ENCODE measurements at places on chromosomes 16 and 17. TPM values are rescaled to one million over a fixed set of nuclear protein-coding genes. Genes with fewer than 3 reads are reported as not detected.

The EVI2A gene
- 33.0 TPM for total RNA-seq

The KRTAP3-1 gene
- total RNA-seq, result not detected

The IRX6 gene
- not detected for total RNA-seq

DNA sequence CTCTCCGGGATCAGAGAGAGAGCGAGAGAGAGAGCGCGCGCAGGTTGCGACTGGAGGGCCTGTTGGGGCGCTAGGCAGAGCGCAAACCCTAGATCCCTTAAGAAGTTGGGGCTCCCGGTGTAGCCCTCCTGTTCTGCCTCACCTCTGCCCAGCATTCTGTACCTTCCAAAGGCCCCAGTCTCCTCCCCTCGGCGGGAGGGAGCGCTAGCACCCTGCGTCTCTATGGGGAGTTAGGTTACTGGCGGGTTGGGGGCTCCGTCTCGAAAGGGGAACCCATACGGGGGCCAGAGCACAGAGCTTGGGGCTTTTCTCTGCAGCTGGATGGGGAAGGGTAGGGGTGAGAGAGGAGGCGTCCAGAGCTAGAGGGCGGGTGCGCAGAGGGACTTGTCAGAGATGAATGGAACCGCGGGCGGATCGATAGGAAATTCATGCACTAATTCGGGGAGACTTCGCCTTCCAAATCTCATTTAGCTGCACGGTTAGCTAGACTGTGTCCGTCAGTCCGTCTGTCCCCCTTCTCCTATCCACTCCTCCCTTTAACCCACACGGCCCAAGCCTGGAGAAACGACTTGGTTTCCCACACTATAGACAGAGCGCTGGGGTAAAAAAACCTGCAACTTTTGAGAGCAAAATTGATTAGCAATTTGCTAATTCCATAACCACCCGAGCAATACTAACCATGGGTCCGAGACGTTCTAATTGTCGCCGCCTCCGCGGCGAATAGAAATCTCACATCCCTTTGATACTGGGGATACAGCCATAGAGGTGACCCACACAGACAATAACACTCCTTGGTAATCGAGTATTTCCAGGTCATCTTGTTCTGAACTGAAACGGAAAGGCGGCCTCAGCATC lies 693 bp upstream of the HOXB4 start:
- H3K4me1 ChIP-seq, result peaks cover 51% of the 10 kb centered on the region
- no peak for DNase-seq
- peak overlapping the region; percentile 51 for H3K27ac ChIP-seq
- H3K27me3 ChIP-seq, result peaks cover 35% of the 10 kb centered on the region

GRCh38 chr16:80938004-80938878 lies 68.4 kb downstream of the CMC2 start:
- H3K4me3 ChIP-seq, result no peak overlapping the region
- no peaks in the 10 kb centered on the region for H3K36me3 ChIP-seq
- DNase-seq, result no peak
- peaks cover 6% of the 10 kb centered on the region for H3K27me3 ChIP-seq
- H3K27ac ChIP-seq, result no peak overlapping the region

DNA sequence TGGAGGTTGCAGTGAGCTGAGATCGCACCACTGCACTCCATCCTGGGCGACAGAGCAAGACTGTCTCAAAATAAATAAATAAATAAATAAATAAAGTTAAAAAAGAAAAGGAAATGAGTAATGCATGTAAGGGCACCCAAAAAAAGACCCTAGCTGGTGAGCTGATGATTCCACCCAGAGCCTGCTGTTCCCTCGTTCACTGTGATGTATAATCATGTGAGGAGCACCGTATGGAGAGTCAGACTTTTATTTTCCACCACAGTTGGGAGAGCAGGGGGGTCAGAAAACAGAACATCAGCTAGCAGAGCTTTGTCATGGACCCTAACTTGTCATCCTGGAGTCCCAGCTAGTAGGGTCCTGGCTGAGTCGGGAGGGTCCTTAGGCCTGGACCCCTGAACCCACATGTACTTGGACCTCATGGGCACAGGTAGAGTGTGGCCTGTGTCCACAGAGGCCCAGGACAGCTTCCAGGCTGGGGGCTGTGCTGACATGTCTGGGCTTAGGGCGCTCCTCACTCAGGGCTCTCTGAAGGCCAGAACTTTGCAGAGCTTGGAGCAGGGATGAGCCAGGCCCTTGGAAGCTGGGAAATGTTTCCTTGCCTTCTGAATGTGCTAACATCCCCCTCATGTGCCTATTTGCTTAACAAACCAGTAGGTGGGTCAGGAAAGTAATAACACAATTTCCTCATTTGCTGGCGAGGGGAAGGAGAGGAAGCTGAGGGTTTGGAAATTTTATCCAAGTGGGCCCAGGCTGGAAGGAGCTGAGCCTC lies 18.8 kb upstream of the LASP1NB start:
- H3K27me3 ChIP-seq, result no peaks in the 10 kb centered on the region
- H3K27ac ChIP-seq, result peak overlapping the region; percentile 11
- H3K4me1 ChIP-seq, result peaks cover 74% of the 10 kb centered on the region
- no peak overlapping the region for H3K4me3 ChIP-seq

DNA sequence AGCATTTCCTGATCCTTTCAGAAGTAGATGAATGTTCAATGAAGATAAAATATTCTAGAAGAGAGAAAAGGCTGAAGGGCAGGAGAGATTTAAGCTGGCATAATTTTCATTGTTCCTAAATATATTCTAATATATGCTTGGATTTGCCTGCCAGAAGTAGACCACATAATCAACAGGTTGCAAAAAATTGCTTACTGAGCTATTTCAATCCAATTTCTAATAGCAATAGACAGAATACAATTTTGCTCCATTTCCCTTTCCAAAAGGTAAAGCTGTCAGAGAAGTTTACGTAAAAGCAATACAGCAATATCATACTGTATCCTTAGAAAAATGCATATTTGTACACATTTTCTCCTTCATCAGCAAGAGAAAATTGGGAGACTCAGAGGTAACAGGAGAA lies 237.3 kb downstream of the PMP22 start:
- no peaks in the 10 kb centered on the region for H3K36me3 ChIP-seq
- H3K4me1 ChIP-seq, result no peaks in the 10 kb centered on the region
- no peaks in the 10 kb centered on the region for H3K27me3 ChIP-seq
- no peak for DNase-seq
- no peak overlapping the region for H3K27ac ChIP-seq

- no peaks in the 10 kb centered on the region for H3K36me3 ChIP-seq
- no peak for DNase-seq
- no peak overlapping the region for H3K4me3 ChIP-seq
- H3K27me3 ChIP-seq, result peaks cover 62% of the 10 kb centered on the region
Measured at GRCh38 chr17:79813297-79814126, 16.6 kb upstream of the CBX8 start.

GRCh38 chr16:24482681-24483202 lies 56.6 kb upstream of the RBBP6 start:
- H3K4me3 ChIP-seq, result no peak overlapping the region
- DNase-seq, result no peak
- no peak overlapping the region for H3K27ac ChIP-seq
- H3K27me3 ChIP-seq, result no peaks in the 10 kb centered on the region

DNA sequence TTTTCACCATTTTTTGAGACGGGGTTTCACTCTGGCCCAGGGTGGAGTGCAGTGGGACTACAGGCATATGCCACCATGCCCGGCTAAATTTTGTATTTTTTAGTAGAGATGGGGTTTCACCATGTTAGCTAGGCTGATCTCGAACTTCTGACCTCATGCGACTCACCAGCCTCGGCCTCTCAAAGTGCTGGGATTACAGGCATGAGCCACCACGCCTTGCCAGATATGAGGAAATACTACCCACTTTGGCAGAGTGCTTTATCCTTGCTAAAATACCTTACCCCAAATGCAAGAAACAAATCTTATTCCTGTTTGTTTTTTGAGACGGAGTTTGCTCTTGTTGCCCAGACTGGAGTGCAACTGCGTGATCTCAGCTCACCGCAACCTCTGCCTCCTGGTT lies 62.9 kb upstream of the MGAT5B start:
- no peak overlapping the region for H3K27ac ChIP-seq
- no peaks in the 10 kb centered on the region for H3K36me3 ChIP-seq
- H3K4me1 ChIP-seq, result no peaks in the 10 kb centered on the region
- no peak for DNase-seq

GRCh38 chr16:84823484-84823883 lies 3.7 kb downstream of the CRISPLD2 start:
- no peak for DNase-seq
- no peak overlapping the region for H3K4me3 ChIP-seq
- H3K27ac ChIP-seq, result no peak overlapping the region
- H3K27me3 ChIP-seq, result peaks cover 2% of the 10 kb centered on the region

Data from natural killer cell (primary cell).